Ascending aorta (tissue), 2 donors: ENCODE measurements at places on chromosomes 3 and 15.

DNA sequence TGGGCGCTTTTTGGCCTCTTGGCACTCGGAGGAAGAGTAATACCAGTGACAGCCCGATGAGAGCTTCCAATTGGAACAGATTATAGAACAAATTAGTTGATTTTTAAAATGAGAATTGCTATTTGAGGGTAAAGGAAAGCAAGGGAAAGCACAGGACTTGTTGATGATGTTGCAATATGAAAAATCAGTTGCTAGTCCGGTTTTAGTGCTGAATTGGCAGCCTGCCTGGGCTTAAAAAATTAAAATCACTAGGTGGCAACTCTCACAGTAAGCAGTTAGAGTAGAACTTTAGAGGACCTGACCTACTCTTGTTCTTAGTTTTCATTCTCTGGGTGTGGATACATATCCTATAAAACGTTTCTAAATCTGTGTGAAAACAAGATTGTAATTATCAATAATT is 2.1 kb upstream of the SCAANT1 start:
- DNase-seq = peak; percentile 74

GRCh38 chr3:49759226-49759625 is 27.1 kb downstream of the IP6K1 start:
- DNase-seq = no peak

DNA sequence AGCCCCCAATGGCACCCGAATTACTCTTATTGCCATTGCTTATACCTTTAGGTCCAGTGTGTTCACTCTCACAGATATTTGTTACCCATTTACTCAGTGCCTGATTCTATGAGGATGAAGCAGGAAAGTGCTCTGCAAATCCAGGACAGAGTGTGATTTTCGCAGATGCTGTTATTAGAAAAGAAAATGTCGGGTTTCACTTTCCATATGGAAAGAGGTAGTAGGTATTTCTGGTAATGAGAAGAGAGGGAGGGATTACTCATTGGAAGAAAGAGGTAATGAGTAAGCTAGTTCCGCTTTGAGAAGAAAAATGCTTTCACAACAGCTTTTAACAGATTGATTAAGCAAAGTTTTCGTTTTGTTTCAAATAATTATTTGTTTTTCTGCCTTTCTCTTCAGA is 336.3 kb upstream of the CFAP20DC start:
- no peak for DNase-seq

- DNase-seq = no peak
Observed at GRCh38 chr15:90105521-90105920, 3.3 kb upstream of the IDH2 start.
